ENCODE measurements at places on chromosomes 5 and 9. TPM values are rescaled to one million over a fixed set of nuclear protein-coding genes. Genes with fewer than 3 reads are reported as not detected.

Gene AHRR
- 5.4 TPM for total RNA-seq

Gene IFNE
- 0.83 TPM for total RNA-seq

Gene SLIT3
- total RNA-seq = 19.5 TPM

Gene OR13C5
- not detected for total RNA-seq

Gene MGAT4B
- total RNA-seq = 176 TPM

Gene SPTLC1
- total RNA-seq = 67.4 TPM

Gene MLANA
- total RNA-seq = not detected

Gene PRRC2B
- total RNA-seq = 40.7 TPM

Gene MCIDAS
- 1.6 TPM for total RNA-seq

Gene PLCXD3
- total RNA-seq = 0.21 TPM
